ENCODE measurements at places on chromosomes 16 and 17.
A peak's percentile ranks its signal among the peaks of the same experiment; 100 is the strongest.

- DNase-seq, result no peak
Measured at GRCh38 chr17:3903881-3904290, 11.0 kb upstream of the CAMKK1 start.

- DNase-seq, result no peak
Measured at GRCh38 chr16:85899444-85899843, 482 bp downstream of the IRF8 start.

DNA sequence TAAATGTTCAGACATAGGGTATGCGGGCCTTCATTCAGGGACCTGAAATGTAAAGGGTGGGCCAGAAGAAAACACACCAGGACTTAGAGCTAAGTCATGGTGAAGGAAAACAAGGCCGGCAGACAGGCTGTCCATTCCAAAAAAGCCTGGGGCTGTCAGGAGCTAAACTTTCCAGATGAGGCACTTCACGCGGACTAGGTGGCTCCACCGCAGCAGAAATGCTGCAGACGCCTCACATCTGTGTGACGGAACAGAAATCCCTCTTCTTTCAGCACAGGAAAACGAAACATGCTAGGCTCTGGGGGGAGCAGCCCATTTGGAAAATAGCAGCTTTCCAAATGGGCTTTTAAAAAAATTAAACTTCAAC is 88.7 kb downstream of the HS3ST3A1 start:
- no peak for DNase-seq

- DNase-seq, result no peak
Measured at GRCh38 chr17:68750208-68750562, 149.0 kb upstream of the FAM20A start.

- DNase-seq, result no peak
Measured at GRCh38 chr17:42097691-42098631, at the start of gene ZNF385C. ZNF385C (minus strand) TSS chr17:42098473; CDS start chr17:42063056, 35,417 bp downstream.

GRCh38 chr16:25747160-25747758 is 55.5 kb downstream of the HS3ST4 start:
- DNase-seq, result peak; percentile 13

- DNase-seq, result no peak
Measured at GRCh38 chr17:27895123-27895895, 2.1 kb upstream of the LYRM9 start.

GRCh38 chr17:75130632-75131277 is 787 bp downstream of the NT5C start:
- DNase-seq, result no peak

GRCh38 chr16:85998868-85999729 is 100.1 kb downstream of the IRF8 start:
- DNase-seq, result no peak
